ENCODE measurements at places on chromosomes 12 and 14.
A peak's percentile ranks its signal among the peaks of the same experiment; 100 is the strongest.

GRCh38 chr14:68199554-68200151 is 380.1 kb downstream of the RAD51B start:
- no peak for DNase-seq

GRCh38 chr14:37746140-37746832 is 150.9 kb downstream of the TTC6 start:
- no peak for DNase-seq

- no peak for DNase-seq
Measured at GRCh38 chr14:94009767-94010166, 12.7 kb downstream of the CCDC197 start.

GRCh38 chr12:108457006-108457733 is 57.9 kb upstream of the FICD start:
- no peak for DNase-seq

- no peak for DNase-seq
Measured at GRCh38 chr12:25659621-25660020, 106.5 kb upstream of the LMNTD1 start.

- DNase-seq, result no peak
Measured at GRCh38 chr12:102526656-102527055, 46.3 kb upstream of the IGF1 start.

DNA sequence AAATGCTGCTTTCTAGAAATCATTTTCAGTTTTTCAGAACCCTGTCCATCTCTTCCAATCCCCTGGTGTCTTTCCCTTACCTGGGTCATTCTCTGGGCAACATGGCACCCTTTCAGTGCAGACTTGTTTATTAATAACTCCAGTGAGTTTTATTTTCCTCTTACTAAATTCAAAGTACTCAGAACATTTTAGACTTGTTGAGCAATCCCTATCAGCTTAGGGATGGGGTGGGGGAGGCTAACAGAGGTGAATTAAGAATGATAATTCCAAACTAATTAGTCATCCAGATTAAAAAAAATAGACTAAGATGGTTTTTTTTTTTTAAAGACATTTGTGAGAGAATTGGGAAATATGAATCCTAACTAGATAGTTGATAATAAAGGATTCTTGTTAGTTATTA is 10.7 kb downstream of the GPRC5A start:
- DNase-seq, result no peak

GRCh38 chr12:84661786-84662185 is 250.8 kb downstream of the SLC6A15 start:
- DNase-seq, result no peak

- no peak for DNase-seq
Measured at GRCh38 chr12:54773593-54773992, 80.7 kb upstream of the MUCL1 start.

- no peak for DNase-seq
Measured at GRCh38 chr14:104477666-104478380, 101.7 kb upstream of the C14orf180 start.

GRCh38 chr12:6932766-6933165 is 5.0 kb downstream of the ATN1 start:
- no peak for DNase-seq

DNA sequence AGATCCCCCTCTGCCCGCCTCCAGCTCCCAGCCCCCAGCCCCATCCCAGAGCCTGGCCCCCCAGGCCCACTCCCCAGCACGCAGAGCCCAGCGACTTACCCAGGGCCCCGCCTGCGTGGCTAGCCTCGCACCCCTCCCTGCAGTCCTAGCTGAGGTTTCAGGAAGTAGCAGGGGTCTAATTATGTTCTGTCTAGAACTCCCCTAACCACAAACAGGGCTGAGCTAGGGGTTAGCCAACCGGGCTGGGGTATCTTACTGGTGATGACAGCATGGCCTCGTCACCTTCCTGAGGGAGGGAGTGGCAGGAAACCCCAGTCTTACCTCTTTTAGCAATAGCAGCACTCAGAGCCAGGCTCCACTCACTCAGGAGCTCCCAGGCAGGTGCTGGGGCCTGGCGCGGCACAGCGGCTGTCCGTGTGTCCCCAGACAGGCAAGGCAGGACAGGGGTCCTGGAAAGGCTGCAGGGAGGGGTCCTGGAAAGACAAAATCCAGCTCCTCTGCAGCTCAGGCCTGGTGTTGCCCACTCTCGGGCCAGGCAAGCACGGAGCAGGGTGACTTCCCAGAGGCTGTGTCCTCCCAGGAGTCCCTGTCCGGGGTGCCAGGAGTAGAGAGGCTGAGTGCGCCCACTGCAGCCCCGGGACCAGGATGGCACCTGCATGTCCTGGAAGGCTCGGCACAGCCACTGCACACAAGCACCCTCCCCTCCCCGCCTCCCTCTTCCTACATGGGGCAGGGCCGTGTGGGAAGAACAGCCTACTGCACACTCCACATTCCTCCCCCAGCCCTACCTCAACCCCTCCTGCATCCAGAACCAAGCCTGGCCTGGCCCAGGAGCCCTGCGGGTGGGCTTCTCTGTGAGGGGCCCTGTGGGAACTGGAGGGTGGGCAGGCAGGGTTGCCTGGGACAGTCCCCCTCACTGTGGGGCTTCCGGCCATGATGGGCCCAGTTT is at the start of gene GPR132:
TSS of gene GPR132 (minus strand) at position 151 of the 949 bp plus-strand sequence. CDS start 10,010 bp downstream, outside the sequence.
- DNase-seq, result peak; percentile 96

DNA sequence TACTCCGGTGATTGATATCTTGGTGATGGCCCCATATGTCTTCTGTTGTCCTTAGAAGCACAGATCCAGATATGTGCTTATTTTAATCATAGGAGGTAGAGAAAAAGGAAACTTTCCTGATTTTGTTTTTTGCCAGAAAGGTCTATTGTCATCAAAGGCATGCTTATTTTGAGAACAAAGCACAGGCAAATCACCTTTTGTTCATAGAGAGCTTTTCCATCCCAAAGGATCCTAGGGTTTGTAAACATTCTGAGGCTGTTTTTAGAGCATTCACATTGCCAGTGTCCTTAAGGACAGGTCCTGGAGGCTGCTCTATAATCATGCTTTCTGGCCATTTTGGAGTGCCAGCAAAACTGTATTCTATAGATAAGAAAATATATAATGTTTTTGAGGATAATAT is 148.5 kb upstream of the SEL1L start:
- no peak for DNase-seq

DNA sequence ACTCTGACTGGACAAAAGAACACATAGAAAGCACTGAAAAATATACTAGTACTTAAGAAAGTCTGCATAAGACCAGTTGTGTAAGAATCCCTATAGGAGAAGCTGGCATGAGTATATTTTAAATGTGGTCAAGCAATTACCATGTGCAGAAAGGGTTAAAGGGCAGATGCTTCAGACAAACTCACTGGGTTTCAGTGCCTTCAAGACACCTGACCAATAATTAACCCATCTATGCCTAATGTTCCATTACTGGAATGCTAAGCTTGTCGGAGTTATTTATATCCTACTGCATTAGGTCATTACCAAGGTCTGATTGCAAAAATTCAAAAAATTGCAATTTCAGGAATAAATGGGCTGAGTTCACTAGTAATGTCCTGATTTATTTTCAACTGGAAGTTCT is 41.3 kb downstream of the HNRNPC start:
- no peak for DNase-seq

DNA sequence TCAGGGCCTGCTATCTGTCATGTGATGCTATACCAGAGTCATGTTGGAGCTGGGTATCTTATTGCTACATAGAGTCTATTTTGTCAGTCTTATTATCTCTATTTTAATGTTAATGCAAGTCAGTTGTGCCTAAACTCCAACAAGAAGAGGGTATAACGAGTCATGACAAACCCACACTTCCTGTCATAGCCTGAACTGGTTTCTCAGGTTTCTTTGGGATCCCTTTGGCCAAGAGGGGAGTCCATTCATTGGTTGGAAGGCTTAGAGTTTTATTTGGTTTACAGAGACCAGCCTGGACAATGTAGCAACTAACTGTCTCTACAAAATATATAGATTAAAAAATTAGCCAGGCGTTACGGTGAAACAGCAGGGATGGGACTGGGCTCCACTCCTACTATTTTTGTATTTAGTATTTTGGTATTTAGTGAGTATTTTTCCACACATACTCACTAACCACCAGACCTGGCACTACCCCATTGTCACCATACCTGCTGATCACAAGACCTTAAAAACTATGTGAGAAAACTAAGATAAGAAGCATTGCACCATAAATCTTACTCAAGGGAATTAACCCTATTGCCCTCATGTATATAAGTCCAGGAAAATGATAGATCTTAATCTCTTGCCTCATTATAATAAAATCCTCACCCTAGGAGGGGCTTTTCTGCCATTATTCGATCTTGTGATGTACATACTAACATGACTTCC is 387.5 kb downstream of the IPO8 start:
- DNase-seq, result no peak

- no peak for DNase-seq
Measured at GRCh38 chr12:100860611-100861010, 66.0 kb downstream of the ANO4 start.

GRCh38 chr12:30930238-30930637 is 3.7 kb downstream of the TSPAN11 start:
- DNase-seq, result no peak

- DNase-seq, result no peak
Measured at GRCh38 chr12:117367006-117367638, 5.7 kb upstream of the NOS1 start.

DNA sequence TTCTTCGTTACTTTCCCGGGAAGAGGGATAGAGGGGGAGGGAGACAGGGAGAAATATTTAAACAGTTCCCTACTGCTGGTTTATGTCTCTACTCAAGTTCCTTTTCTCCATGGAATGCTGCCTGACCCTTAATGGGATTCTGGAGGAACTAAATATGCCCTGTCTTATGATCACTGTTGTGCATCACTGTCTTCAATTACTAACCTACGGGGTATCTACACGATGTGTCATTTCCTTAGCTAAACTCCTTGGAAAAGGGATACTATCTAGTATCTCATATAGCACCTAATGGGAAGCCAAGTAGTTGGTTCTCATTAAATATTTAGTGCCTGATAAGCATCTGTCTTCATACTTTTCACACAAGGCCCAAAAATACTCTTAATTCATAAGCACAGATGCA is 37.5 kb upstream of the FBLN5 start:
- no peak for DNase-seq

DNA sequence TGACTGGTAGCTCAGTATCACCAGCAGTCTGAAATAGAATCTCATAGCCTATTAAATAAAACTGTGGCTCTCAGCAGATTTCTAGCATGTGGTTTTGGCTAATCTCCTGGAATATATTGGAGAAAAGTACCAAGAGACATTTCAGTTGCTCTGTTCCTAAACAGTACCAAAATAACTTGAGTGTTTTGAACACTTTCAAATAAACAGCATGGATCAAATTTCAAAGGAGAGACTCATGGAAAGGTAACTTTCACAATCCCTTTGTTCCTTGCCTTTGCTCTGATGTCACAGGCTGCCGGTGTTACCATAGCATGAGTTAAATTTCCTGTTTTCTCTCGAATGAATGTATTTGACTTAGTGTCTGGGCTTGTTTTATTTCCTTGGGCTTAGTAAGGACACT is 3.4 kb downstream of the ARG2 start:
- DNase-seq, result no peak

GRCh38 chr14:55724736-55725135 is 144.7 kb downstream of the KTN1 start:
- no peak for DNase-seq

- no peak for DNase-seq
Measured at GRCh38 chr12:72281126-72281525, 9.0 kb downstream of the TRHDE start.

GRCh38 chr14:21921453-21921852 is 247.8 kb upstream of the OR4E1 start:
- DNase-seq, result no peak

DNA sequence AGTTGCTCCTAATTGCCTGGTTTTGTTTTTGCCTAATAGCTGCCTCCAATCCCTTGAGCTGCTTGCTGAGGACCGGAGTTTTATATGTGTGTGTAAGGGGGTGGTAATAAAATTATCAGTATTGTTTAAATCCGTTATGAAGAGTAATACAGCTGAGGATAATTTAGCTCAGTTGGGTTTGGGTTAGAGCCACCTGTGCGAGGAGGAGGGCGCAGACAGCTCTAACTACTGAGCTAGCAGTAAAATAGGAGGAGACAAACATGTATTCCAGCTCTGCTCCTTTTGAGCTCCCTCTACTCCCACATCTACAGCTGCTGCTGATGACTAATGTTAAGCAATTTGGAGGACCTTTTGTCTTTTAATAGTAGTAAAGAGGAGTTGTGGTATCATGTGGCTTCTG is 61.5 kb downstream of the SPATS2 start:
- DNase-seq, result no peak

DNA sequence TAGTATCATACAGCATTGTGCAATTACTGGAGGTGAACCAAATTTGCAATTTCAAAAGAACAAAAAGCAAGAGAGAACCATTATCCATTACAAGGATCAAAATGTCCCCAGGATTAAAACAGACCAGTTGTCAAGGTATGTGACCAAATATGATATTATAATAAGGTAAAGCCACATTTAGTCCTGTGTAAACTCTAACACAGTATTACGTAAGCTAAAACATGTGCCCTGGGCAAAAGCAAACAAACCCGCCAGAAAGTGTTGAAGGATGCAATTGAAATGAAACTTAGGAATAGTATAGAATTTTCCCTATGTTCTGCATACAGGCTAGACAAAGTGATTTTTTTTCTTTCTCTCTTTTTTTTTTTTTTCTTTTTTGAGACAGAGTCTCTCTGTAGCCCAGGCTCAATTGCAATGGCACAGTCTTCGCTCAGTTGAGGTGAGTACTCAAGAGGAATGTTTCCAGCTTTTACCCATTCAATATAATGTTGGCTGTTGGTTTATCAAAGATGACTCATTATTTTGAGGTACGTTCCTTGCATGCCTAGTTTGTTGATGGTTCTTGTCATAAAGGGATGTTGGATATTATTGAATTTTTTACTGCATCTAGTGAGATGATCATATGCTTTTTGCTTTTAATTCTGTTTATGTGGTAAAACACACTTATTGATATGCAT is 137.1 kb upstream of the FOXG1 start:
- DNase-seq, result no peak

DNA sequence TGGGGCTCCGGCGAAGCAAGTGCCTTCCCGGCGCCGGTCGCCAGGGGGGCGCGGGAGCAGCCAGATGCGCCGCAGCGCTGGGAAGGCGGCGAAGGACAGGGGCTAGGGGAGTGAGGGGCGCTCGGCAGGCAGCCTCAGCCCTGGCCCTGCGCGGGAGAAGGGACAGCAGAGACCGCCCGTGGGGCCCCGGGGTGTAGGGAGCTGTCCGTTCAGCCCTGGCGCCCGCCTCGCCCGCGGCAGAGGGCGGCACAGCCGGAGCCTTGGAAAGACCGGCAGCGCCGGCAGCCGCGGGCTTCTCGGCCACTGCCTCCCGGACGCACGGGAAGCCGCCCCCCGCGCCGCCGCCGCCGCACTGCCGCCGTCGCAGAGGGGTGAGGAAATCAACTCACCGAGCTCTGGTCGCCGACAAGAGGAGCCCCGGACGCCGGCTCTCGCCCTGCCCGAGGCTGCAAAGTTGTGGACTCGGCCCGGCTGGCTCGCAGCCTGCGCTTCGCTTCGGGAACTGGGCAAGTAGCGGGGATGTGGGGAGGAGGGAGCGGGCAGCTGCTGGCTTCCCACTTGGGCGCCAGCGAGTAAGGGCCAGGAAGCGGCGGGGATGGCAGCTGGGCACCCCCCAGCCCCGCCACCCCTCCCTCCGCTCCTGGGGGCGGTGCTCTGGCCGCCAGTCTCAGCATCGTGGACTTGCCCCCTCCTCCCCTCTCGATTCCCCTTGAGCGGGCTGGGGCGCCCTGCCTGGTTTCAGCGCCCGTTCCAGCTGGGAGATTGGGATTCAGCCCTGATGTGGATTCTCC is at the start of gene ZDHHC22:
TSS of gene ZDHHC22 (minus strand) at position 578 of the 791 bp plus-strand sequence. CDS start 2,053 bp downstream, outside the sequence.
- no peak for DNase-seq

Measured in naive thymus-derived CD8-positive, alpha-beta T cell (primary cell).